H7 (cell line): ENCODE measurements at places on chromosomes 13 and 19.

GRCh38 chr13:109521719-109522118 lies 264.7 kb downstream of the IRS2 start:
- DNase-seq: no peak

- no peak for DNase-seq
Observed at GRCh38 chr13:79973533-79973963, 367.4 kb downstream of the SPRY2 start.

DNA sequence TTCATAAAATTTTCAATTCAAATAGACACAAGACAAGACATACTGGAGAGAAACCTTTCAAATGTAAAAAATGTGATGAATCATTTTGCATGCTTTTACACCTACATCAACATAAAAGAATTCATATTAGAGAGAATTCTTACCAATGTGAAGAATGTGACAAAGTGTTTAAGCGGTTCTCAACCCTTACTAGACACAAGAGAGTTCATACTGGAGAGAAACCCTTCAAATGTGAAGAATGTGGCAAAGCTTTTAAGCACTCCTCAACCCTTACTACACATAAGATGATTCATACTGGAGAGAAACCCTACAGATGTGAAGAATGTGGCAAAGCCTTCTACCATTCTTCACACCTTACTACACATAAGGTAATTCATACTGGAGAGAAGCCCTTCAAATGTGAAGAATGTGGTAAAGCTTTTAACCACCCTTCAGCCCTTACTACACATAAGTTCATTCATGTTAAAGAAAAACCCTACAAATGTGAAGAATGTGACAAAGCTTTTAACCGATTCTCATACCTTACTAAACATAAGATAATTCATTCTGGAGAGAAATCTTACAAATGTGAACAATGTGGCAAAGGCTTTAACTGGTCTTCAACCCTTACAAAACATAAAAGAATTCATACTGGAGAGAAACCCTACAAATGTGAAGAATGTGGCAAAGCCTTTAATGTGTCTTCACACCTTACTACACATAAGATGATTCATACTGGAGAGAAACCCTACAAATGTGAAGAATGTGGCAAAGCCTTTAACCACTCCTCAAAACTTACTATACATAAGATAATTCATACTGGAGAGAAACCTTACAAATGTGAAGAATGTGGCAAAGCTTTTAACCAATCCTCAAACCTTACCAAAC lies 24.6 kb upstream of the ZNF431 start:
- no peak for DNase-seq

GRCh38 chr13:75415694-75416093 lies 66.3 kb downstream of the TBC1D4 start:
- DNase-seq: no peak

- DNase-seq: no peak
Observed at GRCh38 chr13:50882816-50883435, 26.7 kb upstream of the RNASEH2B start.

- peak; percentile 51 for DNase-seq
Observed at GRCh38 chr13:111315347-111315995, 5.0 kb upstream of the TEX29 start.

GRCh38 chr19:4208385-4209094 lies 20.8 kb upstream of the EBI3 start:
- peak; percentile 82 for DNase-seq

- DNase-seq: no peak
Observed at GRCh38 chr13:72689181-72689696, 38.2 kb downstream of the MZT1 start.
